Fibroblast of skin of right quadriceps (primary cell): ENCODE measurements at places on chromosomes 5 and 9.

GRCh38 chr5:139137697-139138096, 60.5 kb downstream of the SIL1 start:
- DNase-seq, result peak; percentile 20

- DNase-seq, result no peak
Measured at GRCh38 chr9:7375013-7375511, 424.5 kb downstream of the DMAC1 start.

- no peak for DNase-seq
Measured at GRCh38 chr9:78295731-78296130, 1.2 kb upstream of the PSAT1 start.

GRCh38 chr5:169100735-169101075, 200.2 kb downstream of the SLIT3 start:
- peak; percentile 65 for DNase-seq

DNA sequence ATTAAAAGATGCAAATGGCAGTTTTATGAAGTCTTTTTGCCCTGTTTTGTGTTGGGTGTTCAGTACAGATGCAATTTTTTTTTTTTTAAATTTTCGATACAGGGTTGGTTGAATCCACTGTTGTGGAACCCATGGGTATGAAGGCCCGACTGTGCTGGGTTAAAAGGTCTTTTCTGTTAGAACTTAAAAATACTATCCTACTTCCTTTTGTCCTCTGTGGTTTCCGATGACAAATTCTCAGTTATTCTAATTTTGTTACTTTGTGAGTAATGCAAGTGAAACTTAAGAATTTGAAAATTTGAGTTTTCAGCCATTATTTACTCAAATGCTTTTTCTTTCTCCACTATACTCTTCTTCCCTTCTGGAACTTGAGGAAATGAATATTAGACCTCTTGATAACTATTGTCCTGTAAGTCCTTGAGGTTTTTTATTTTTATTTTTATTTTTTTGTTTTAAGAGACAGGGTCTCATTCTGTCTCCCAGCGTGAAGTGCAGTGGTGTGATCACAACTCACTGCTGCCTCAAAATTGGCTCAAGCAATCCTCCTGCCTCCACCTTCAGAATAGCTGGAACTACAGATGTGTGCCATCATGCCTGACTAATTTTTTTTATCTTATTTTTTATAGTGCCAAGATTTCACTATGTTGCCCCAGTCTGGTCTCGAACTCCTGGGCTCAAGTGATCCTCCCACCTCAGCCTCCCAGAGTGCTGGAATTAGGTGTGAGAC, 67.5 kb downstream of the ZCCHC7 start:
- no peak for DNase-seq

- no peak for DNase-seq
Measured at GRCh38 chr5:153459051-153459743, 31.3 kb upstream of the GRIA1 start.

DNA sequence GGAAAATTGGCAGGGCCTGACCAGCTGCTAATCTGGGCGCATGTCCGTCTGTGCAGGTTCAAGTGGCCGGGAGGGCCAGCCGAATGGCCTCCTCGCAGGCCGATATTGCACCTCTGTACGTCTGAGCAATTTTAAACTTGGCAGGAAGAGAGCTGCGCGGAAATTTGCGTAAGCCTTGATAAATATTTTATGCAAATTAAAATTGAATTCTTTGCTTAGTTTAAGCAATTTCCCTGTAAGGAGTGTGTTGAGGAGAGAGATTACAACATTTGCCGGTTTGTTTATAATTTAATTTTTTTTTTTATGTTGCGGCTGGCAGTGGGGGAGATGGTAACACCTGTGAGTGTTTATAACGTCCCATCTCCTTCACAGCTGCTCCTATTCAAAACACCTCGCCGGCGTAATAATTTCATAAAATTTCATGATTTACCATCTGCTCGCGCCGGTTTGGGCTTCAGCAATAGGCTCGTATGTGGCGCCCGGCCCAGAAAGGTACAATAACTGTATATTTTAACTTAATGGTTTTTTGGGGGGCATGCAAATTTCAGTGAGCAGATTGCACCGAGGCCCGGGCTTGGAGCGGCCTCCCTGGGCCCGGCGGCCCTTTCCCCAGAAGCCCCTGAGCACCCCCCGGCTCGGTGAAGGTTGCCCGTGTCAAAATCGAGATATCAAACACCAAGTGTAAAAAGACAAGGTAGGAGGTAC, 269.4 kb upstream of the MVB12B start:
- no peak for DNase-seq

- DNase-seq, result no peak
Measured at GRCh38 chr5:68002836-68003235, 212.7 kb upstream of the PIK3R1 start.

DNA sequence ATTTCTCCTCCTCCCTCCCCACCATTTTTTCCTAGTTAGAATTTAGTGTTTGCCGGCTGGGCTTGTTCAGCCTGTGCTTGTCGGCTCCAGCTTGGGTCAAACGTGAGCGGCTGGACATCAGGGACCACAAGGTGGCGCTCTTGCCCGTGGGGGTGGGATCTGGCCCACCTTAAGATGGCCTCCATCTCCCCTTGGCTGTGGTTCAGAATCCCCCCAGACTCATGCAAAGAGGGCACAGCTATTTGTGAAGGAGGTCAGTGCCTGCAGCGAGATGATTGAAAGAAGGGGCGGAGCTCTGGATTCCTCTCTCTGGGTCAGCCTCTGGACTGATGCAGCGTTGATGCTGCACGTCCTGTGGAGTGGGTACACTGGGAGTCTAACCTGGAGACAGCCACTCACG, 283.3 kb upstream of the TUT7 start:
- DNase-seq, result peak; percentile 49

GRCh38 chr5:158413122-158413680, 554.3 kb upstream of the CLINT1 start:
- no peak for DNase-seq

- DNase-seq, result no peak
Measured at GRCh38 chr5:1443991-1444360, 1.3 kb downstream of the SLC6A3 start.

- DNase-seq, result no peak
Measured at GRCh38 chr5:163661360-163661759, 155.9 kb downstream of the MAT2B start.

DNA sequence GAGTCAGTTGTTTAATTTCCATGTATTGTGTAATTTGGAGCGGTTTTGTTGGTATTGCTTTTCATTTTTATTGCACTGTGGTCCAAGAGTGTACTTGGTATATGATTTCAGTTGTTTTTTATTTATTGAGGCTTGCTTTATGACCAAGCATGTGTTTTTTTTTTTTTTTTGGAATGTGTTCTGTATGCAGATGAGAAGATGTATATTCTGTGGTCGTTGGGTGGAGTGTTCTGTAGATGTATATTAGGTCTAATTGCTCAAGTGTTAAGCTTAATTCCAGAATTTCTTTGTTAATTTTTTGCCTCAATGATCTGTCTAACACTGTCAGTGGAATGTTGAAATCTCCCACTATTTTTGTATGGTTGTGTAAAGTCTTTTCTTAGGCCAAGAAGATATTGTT, 23.4 kb downstream of the ADGRV1 start:
- no peak for DNase-seq

- peak; percentile 96 for DNase-seq
Measured at GRCh38 chr9:111965566-111966019, 69.0 kb downstream of the UGCG start.

GRCh38 chr5:110109667-110110066, 419.9 kb downstream of the MAN2A1 start:
- no peak for DNase-seq

DNA sequence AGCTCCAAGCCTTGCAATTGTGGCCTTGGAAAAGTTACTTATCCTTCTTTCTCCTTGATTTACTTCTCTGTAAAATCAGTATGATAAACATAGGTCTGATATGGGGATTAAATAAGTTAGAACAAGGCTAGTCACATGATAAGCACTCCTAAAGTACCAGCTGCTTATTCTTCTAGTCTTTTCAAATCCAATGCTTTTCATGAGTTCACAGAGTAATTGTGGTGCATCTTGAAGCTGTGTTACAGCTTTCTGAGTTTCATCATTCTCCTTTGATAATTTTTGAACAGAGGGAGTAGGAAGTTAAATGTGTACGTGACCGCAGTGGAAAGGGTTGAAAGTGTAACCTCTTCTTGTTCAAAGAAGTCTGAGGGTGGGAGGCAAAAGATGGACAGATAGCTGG, 38.8 kb upstream of the CCDC112 start:
- no peak for DNase-seq

- DNase-seq, result no peak
Measured at GRCh38 chr5:40559306-40559705, 120.4 kb upstream of the PTGER4 start.
